ENCODE measurements at places on chromosomes 6 and 20. TPM values are rescaled to one million over a fixed set of nuclear protein-coding genes. Genes with fewer than 3 reads are reported as not detected.

The ATP6V1G2 gene
- 8.8 TPM for total RNA-seq

- peak; percentile 89 for DNase-seq
Measured at GRCh38 chr20:33299111-33299603, 16.1 kb downstream of the BPIFB1 start.

GRCh38 chr6:12060780-12061609 lies 48.9 kb downstream of the HIVEP1 start:
- DNase-seq: no peak

GRCh38 chr20:14264869-14265268 lies 72.5 kb downstream of the FLRT3 start:
- DNase-seq: no peak

- DNase-seq: no peak
Measured at GRCh38 chr6:140487586-140487985, 1113.1 kb upstream of the CITED2 start.

- DNase-seq: no peak
Measured at GRCh38 chr6:33213166-33213988, 5.1 kb downstream of the RING1 start.

The UST gene
- total RNA-seq: 15.7 TPM

GRCh38 chr6:139257291-139257690 lies 34.5 kb downstream of the TXLNB start:
- no peak for DNase-seq

The SLC24A3 gene
- 0.11 TPM for total RNA-seq

DNA sequence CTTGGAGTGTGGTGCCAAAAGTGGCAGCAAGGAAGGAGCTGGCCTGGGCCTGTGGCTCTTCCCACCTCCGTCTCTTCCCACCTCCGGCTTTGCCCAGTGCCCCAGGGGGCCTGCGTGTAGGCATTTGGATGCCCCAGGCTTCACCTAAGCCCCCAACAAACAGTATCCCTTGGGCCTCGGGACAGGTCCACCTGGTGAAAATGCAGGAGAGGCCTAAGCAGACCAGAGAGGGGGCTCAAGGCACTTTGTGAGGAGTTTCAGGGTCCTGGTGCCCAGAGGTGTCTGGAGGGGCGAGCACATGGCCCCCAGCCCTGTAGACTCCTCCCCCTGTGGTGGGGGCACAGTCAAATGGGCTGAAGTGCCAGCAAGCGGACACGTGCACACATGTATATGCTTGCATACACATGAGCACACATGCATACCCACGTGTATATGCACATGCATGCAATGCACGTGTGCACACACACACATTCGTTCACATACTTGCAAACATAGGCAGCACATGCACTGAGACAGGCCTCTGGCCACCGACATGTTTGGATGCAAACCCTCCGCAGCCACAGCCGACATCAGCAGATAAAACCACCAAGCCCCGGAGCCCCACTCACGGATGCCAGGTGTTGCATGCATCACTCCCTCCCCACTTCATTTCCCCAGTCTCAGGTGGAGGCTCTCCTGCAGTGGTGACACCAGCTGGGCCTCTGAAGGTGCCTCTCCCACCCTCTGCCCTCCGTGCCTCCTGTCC lies 124.5 kb downstream of the TAF4 start:
- no peak for DNase-seq

DNA sequence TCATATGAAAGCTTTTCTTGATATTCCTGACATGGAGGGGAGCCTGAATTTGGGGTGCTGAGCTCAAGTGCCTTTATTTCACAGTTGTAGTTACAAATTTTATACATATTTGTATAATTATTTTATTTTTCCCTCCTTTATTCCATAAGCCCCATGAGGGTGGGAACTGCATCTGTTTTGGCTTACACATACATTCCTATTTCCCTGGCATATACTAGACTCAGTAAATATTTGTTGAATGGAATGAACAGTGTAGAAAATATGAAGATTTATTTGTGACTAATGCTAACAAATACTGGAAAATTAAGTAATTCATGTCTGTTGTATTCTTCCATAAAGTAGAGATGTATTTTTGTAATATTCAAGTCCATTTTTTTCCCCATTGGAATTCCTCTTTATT lies 127.1 kb downstream of the MYO6 start:
- DNase-seq: no peak

DNA sequence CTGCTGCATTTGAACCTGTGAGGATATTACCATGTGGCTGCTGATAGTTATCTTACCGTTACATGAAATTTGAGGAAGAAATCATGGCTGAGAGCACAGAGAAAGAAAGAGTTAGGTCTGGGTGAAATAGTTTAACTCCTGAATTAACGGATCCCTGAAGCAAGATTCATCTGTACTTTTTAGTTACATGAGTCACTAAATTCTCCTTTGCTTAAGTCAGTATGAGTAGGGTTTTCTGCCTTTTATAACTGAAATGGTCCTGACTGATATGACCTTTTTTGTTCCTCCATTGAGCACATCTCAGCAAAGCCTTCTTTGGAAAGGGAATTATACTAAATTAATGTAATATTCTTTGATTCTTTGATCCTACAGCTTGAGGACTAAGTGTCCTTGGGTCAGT lies 333.3 kb upstream of the ZFP64 start:
- DNase-seq: no peak

The SIRPB1 gene
- 1.1 TPM for total RNA-seq

DNA sequence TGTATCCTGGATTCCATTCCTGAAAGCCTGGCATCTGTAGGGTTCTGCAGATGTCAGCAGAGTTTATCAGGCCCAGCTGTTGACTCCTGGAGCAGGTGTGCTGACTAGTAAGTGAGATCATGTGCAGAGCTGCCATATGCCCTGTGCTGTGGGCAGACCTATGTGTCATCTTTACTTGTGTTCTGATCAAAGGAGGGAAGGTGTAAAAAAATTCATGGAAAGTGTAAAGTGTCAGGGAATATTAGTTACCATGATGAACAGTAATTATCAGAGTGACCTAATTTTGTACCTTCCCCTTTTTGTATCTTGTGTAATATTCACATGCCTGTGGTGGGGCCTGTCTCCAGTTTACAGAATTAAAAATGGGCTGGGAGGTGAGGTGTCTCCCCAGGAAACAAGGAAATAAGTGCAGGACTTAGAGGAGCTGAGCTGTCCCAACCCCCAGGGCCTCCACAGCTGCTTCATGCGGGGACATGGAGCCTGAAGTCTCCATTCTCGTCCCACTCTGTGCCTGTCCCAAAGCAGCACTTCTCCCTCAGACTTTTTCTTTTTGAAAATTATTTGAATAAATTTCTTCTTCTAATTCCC lies 148.2 kb upstream of the GGTLC1 start:
- DNase-seq: no peak

The WFDC10B gene
- not detected for total RNA-seq

The PHACTR3 gene
- total RNA-seq: not detected

GRCh38 chr6:158647501-158647900 lies 2.4 kb upstream of the SYTL3 start:
- no peak for DNase-seq

GRCh38 chr6:79048611-79049010 lies 29.4 kb downstream of the PHIP start:
- no peak for DNase-seq

DNA sequence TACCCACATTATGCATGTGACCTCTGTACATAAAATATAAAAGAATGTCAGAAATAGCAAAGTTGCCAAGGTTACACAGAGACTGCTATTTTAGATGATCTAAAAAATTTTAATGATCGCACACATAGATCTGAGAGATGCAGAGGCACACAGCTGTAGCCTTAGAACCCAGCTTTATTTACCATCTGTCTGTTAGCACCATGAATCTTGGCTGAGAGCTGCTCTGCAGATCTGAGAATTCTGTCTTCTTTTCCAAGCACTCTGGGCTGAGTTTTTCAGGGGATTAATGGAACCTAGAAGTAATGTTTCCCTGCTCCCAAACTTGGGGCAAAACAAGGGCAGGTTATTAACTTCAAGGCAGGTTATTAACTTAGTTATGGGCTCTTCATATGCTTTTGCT lies 248.7 kb upstream of the JAG1 start:
- DNase-seq: no peak

- DNase-seq: no peak
Measured at GRCh38 chr6:127547215-127547614, 28.1 kb upstream of the MTCL3 start.

The GPSM3 gene
- total RNA-seq: 7.5 TPM

- no peak for DNase-seq
Measured at GRCh38 chr20:41501376-41501775, 116.8 kb downstream of the CHD6 start.

DNA sequence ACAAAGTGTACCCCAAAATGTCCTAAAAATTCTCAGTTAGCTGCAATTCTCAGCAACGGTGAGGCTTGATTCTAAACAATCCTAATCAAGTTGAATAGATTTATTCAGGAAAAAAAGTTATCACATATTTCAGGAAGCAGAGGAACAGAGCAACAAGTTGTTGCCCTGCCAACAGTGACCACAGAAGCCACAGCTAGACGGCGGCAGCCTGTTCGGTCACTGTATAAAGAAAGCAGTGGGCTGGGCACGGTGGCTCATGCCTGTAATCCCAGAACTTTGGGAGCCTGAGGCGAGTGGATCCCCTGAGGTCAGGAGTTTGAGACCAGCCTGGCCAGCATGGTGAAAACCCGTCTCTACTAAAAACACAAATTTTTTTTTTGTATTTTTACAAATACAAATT lies 171.2 kb upstream of the BMP5 start:
- peak; percentile 87 for DNase-seq

The TMEM74B gene
- not detected for total RNA-seq

Measured in osteocyte (in vitro differentiated cells).